H1 (cell line): ENCODE measurements at places on chromosomes 13 and 19. TPM values are rescaled to one million over a fixed set of nuclear protein-coding genes. Genes with fewer than 3 reads are reported as not detected.

- no peak overlapping the region for H3K4me3 ChIP-seq
- no peaks in the 10 kb centered on the region for H3K4me1 ChIP-seq
- no peak for DNase-seq
- no peaks in the 10 kb centered on the region for H3K36me3 ChIP-seq
Measured at GRCh38 chr13:76808927-76809326, 77.3 kb downstream of the KCTD12 start.

DNA sequence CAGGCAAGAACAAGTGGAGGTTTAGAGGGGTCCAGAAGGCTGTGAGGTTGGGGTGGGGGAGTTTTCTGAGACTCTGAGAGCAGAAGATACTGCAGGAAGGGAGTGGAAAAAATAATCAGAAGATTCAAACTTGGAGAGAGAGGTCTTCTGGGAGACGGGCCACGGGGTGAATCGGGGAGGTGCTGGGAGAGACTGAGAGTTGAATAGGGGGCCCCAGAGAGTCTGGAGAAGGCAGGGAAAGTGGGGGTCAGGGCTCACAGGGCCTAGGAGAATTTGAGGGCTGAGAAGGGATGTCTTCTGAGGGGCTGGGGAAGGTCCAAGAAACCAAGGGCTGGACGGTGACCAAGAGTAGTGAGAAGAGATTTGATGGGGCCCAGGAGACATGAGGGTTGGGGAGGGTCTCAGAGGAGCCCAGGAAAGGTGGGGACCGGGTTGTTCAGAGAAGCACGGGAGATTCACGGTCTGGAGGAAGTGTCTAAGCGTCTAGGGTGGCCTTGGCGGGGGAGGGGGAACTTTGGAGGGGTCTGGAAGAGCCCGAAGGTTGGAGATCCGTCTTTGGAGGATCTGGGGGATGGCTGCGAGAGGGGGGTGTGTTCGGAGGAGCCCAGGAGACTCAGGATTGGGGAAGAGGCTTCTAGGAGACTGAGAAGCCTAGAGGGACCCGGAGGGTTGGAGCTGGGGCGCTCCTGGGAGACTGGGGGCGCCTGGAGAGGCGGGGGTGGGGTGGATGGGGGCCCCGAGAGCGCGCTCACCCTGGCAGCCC lies 1.5 kb downstream of the KCNC3 start:
- no peak for DNase-seq
- H3K27me3 ChIP-seq: peaks cover 5% of the 10 kb centered on the region
- peak overlapping the region; percentile 53 for H3K4me3 ChIP-seq

GRCh38 chr13:76329004-76329403 lies 557.2 kb downstream of the KCTD12 start:
- DNase-seq: no peak
- H3K27ac ChIP-seq: no peak overlapping the region
- H3K4me1 ChIP-seq: no peaks in the 10 kb centered on the region
- no peaks in the 10 kb centered on the region for H3K36me3 ChIP-seq
- no peak overlapping the region for H3K4me3 ChIP-seq

GRCh38 chr13:48275507-48275906 lies 28.0 kb upstream of the RB1 start:
- H3K27ac ChIP-seq: no peak overlapping the region
- H3K4me3 ChIP-seq: no peak overlapping the region
- no peaks in the 10 kb centered on the region for H3K4me1 ChIP-seq
- no peaks in the 10 kb centered on the region for H3K36me3 ChIP-seq
- no peaks in the 10 kb centered on the region for H3K27me3 ChIP-seq

DNA sequence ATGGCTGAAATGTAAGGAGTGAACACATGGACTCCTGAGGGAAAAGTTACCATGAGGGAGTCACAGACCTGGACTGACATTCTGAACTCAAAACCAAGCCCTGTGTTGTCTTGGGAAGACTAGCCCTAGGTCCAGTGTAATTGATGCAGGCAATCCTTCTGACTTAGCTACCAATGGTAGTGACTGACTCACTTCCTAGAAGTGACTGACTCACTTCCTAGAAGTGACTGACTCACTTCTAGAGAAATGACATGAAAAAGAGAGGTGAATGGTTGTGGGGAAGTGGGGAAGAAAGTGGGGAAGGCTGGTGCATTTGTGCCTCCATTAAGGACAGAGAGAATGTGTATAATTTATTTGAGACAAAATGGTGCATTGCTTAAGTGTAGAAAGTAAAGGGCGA lies 49.9 kb downstream of the EDNRB start:
- DNase-seq: no peak
- H3K36me3 ChIP-seq: no peaks in the 10 kb centered on the region; the same call in 1 of the 2 replicates

- H3K27ac ChIP-seq: no peak overlapping the region
- no peaks in the 10 kb centered on the region for H3K4me1 ChIP-seq
- no peaks in the 10 kb centered on the region for H3K36me3 ChIP-seq
- no peak overlapping the region for H3K4me3 ChIP-seq
- DNase-seq: no peak
Measured at GRCh38 chr13:51958217-51958547, 53.1 kb downstream of the ATP7B start.

DNA sequence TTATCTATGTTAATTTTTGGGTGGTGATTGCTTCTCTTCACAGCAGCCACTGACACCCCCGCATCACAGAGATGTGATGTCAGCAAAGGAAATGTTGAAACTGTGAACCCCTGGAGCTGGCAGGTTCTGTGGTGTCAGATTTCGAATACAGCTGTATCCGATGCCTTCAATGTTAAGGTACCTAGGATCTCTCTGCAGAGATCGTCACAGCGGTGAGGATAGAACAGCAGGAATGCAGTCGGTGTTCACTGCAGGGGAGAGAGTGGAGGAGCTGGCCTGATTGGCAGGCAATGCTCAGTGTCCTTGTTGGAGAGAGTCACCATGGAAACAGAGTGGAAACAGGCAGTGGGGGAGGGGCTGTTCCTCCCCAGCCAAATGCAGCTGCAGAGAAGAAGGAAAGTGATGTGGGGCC lies 79.5 kb upstream of the ZNF835 start:
- no peaks in the 10 kb centered on the region for H3K36me3 ChIP-seq
- no peaks in the 10 kb centered on the region for H3K4me1 ChIP-seq
- no peak overlapping the region for H3K4me3 ChIP-seq
- H3K27me3 ChIP-seq: no peaks in the 10 kb centered on the region
- no peak overlapping the region for H3K27ac ChIP-seq

- H3K27me3 ChIP-seq: no peaks in the 10 kb centered on the region
- H3K4me1 ChIP-seq: no peaks in the 10 kb centered on the region
- no peak for DNase-seq
- no peak overlapping the region for H3K27ac ChIP-seq
- no peaks in the 10 kb centered on the region for H3K36me3 ChIP-seq
Measured at GRCh38 chr13:33776239-33776881, 41.6 kb upstream of the RFC3 start.

GRCh38 chr13:44575741-44576350 lies at the start of gene TSC22D1:
TSC22D1 (minus strand) TSS chr13:44576330; CDS start chr13:44576074, 256 bp downstream.
- DNase-seq: peak; percentile 63
- H3K36me3 ChIP-seq: 0 out of 2 replicates have a peak, but pooled peaks cover 2% of the 10 kb centered on the region
- no peaks in the 10 kb centered on the region for H3K27me3 ChIP-seq
- peak within 1 kb of the TSS; percentile 96 for H3K4me3 ChIP-seq

DNA sequence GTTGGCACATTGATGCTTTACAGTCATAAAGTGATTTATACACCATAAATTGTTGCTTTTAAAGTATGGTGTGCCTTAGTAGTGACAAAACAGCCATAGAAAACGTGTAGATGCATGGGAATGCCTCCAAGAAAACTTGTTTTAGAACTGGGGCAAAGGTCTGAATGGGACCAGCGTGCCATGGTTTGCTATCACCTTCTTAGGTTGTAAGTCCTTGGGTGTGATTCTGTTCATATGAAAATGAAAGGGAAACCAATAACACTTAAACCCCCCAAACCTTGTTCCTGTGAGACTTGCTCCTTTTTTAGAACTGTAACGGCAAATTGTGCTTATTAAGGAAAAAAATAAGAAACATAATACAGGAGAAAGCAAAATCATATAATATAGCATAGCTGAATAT lies 603.3 kb upstream of the SLITRK6 start:
- H3K27me3 ChIP-seq: no peaks in the 10 kb centered on the region
- no peak overlapping the region for H3K4me3 ChIP-seq
- no peaks in the 10 kb centered on the region for H3K36me3 ChIP-seq
- no peak for DNase-seq

DNA sequence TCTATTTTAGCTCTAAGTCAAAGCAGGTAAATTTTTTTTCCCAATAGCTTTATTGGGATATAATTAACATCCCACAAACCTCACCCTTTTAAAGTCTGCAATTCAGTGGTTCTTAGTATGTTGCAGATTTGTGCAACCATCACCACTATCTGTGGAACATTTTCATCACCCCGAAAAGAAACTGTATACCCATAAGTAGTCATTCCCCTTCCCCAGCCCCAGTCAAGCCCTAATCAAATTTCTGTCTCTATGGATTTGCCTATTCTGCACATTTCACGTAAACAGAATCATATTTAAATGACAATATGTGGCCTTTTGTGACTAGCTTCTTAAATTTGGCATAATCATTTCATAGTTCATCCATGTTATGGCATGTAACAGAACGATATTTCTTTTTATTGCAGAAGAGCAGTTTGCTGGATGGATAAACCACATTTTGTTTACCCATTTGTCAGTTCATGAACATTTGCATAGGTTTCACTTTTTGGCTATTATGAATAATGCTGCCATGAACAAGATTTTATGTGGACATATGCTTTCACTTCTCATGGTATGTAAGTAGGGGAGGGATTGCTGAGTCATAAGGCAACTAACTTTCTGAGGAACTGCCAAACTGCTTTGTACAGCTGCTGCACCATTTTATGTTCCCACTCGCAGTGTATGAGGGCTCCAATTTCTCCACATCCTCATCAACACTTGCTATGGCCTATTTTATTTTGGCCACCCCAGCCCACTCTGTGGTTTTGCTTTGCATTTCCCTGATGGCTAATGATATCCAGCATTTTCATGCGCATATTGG lies 10.9 kb downstream of the SLC46A3 start:
- H3K27me3 ChIP-seq: no peaks in the 10 kb centered on the region

- peaks cover 2% of the 10 kb centered on the region; the same call in 1 of the 2 replicates for H3K27me3 ChIP-seq
- peak within 1 kb of the TSS; percentile 91 for H3K27ac ChIP-seq
- no peak for DNase-seq
- peak within 1 kb of the TSS; percentile 90 for H3K4me3 ChIP-seq
- peaks cover 3% of the 10 kb centered on the region for H3K4me1 ChIP-seq
Measured at GRCh38 chr19:34676697-34677385, at the start of gene SCGB2B2. SCGB2B2 (minus strand) TSS chr19:34677159; CDS start chr19:34594563, 82,596 bp downstream.

GRCh38 chr19:52248241-52248640 lies 21.1 kb upstream of the ZNF766 start:
- H3K4me3 ChIP-seq: no peak overlapping the region
- no peaks in the 10 kb centered on the region for H3K36me3 ChIP-seq
- no peak for DNase-seq
- H3K4me1 ChIP-seq: no peaks in the 10 kb centered on the region
- no peak overlapping the region for H3K27ac ChIP-seq

DNA sequence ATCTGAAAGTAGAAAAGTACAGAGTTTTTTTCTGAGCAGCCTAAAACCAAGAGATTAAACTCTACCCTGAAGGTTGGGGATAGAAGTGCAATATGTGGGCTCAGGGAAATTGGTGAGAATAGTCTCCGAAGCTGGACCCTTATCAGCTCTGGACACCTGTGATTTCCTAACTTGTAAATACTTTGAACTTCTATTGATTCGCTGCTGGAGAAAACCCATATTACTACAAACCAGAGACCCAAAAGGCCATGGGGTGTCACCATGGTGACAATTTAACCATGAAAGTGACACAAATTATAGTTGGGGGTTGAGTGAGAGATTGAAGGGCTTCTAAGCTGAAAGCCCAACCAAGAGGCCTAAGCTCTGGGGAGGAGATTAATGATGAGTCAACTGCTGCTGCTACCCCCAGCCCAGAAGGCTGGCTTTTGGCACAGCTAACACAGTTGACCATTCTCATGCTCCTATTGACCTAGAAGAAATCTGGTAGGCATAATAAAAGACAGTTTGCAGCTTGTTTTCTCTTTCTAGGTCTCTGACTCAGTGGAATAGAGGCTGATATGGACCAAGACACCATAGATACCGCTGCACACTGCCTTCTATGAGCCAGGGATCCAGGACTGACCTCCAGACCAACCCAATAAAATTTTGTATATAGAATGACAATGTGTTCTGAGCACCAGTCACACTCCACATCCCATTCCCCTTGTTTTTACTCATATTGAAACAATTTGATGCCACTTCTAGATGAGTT lies 131.9 kb upstream of the FNDC3A start:
- no peaks in the 10 kb centered on the region for H3K27me3 ChIP-seq
- no peaks in the 10 kb centered on the region for H3K36me3 ChIP-seq
- H3K4me3 ChIP-seq: no peak overlapping the region
- no peak for DNase-seq

- no peak for DNase-seq
- H3K27me3 ChIP-seq: no peaks in the 10 kb centered on the region
- no peak overlapping the region for H3K27ac ChIP-seq
- H3K4me3 ChIP-seq: no peak overlapping the region
- peaks cover 47% of the 10 kb centered on the region for H3K36me3 ChIP-seq
- peaks cover 6% of the 10 kb centered on the region; the same call in 1 of the 2 replicates for H3K4me1 ChIP-seq
Measured at GRCh38 chr19:46736531-46737297, 9.1 kb upstream of the FKRP start.

DNA sequence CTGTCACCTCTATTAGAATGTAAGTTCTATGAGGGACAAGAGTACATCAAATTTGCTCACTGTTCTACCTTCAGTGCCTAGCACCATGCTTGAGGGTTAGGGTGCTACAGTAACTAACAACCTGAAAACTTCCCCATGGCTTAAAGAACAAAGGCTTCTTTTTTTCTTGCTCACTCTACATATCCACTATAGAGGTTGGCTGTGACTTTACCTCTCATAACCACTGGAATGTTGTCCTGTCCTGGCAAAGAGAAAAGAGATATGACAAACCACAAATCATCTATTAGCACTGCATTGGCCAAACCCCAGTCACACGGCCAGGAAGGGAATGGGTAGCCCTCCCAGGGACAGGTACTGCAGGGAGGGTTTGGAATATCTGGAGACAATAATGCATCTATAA lies 23.2 kb upstream of the ACOD1 start:
- H3K36me3 ChIP-seq: no peaks in the 10 kb centered on the region
- H3K4me3 ChIP-seq: no peak overlapping the region
- no peak overlapping the region for H3K27ac ChIP-seq
- DNase-seq: no peak
- no peaks in the 10 kb centered on the region for H3K4me1 ChIP-seq

GRCh38 chr13:97381189-97381588 lies 52.8 kb upstream of the RAP2A start:
- no peak for DNase-seq
- H3K4me3 ChIP-seq: no peak overlapping the region
- H3K36me3 ChIP-seq: no peaks in the 10 kb centered on the region
- H3K4me1 ChIP-seq: no peaks in the 10 kb centered on the region

GRCh38 chr13:72199640-72200039 lies 332.6 kb upstream of the DACH1 start:
- H3K27ac ChIP-seq: no peak overlapping the region
- H3K4me3 ChIP-seq: no peak overlapping the region
- no peak for DNase-seq
- H3K27me3 ChIP-seq: no peaks in the 10 kb centered on the region
- H3K4me1 ChIP-seq: no peaks in the 10 kb centered on the region

LYL1 gene
- total RNA-seq: 0.58 and 0.65 TPM in 2 replicates

CAPN12 gene
- 7.9 and 8.8 TPM in 2 replicates for total RNA-seq

TINCR gene
- total RNA-seq: 0.48 and 0.52 TPM in 2 replicates
